Stimulated activated CD4-positive, alpha-beta T cell treated with anti-CD3 and anti-CD28 coated beads, Interleukin-4, amount 100 ng/mL, for 4 hours (primary cell): ENCODE measurements at places on chromosomes 11 and 22.
A peak's percentile ranks its signal among the peaks of the same experiment; 100 is the strongest.

DNA sequence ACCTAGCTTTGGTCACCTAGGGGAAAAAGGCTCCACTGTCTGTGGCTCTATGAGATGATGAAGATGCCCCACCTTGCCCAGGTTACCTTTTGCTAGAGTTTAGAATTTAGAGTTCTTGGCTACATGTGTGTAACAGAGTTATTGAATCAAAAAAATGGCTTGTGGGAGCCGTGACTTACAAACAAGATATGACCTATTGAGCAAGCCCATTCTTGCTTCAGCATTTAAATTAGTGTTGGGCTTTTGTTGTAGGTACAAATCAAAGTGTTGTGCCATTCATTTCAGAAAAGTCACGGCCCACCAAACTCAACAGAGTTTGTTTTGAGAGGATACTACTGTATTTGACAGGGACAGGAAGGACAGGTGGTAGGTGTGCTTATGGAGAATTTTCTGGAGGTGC is 768.8 kb downstream of the NTM start:
- no peak for DNase-seq

DNA sequence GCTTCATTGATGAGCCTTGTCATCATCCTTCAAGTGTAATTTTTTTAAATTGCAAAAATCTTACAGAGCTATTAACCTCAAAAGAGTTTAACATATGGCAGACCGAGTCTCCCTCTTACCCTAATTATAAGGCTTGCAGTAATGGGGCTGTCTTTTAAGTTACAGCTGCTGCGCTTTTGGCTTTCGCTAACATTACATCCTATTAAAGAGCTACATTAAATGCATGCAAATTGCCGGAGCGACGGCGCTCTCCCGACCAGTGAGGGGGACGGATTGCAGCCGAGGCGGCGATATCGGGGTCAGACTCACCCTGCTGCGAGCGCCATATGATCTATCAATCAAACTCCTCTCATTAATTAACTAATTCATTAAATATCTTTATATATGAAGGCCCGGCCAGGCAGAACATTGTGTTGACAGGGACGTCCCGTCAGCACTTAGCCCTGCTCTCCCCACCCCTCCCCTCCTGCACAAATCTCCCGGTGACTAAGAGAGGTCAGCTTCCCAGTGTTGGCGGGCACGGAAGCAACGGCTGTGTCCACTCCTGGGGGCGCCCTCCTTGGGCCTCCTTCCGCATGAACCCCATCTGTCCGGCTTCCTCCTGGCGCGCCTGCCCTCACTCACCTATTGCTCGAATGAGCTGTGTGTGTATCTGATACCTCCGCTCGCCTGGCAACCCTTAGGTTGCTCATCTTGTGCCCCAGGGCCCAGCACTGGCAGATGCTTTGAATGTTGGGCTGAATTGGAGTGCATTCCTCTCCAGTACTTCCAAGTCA is 156.0 kb upstream of the CADM1 start:
- DNase-seq = no peak

DNA sequence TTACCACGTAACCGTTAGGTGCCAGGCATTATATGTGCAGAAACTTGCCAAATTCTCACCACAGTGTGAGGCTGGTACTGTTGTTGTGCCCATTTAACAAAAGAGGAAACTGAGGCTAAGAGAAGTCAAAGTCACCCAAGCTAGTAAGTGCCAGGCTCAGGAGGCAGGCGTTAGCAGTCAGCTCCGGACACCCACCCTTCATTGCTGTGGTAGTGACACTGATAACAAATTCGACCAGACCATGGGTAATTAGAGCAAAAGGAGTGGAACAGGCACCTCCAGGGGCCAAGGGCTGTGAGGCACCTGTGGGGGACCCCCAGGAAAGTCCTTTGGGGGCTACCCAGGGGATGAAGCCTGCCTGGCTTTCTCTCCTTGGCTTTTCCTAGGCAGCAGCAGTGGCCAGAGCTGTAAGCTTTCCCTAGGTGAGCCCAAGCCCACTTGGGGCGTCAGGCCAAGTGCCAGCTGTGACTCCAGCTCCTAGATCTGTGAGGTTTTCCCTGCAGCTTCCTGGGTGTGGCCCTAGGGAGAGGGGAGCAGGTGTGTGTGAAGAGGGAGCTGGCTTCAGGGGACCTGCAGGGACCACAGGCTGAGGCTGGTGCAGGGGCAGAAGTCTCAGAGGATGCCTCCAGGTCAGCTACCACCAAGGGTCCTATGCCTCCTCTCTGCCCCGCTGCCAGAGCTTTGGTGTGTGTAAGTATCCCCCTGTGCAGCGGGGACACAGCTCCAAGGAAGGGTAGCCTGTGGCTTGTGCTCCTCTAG is 19.7 kb upstream of the ALX4 start:
- no peak for DNase-seq

- DNase-seq = no peak
Measured at GRCh38 chr11:112748713-112749543, 212.3 kb upstream of the NCAM1 start.

GRCh38 chr11:62457478-62457877 is 38.6 kb downstream of the SCGB1A1 start:
- DNase-seq = no peak

- peak; percentile 45 for DNase-seq
Measured at GRCh38 chr11:288478-289397, at the start of gene PGGHG. Gene PGGHG (plus strand): TSS chr11:289126. CDS start chr11:289817, 691 bp downstream.

DNA sequence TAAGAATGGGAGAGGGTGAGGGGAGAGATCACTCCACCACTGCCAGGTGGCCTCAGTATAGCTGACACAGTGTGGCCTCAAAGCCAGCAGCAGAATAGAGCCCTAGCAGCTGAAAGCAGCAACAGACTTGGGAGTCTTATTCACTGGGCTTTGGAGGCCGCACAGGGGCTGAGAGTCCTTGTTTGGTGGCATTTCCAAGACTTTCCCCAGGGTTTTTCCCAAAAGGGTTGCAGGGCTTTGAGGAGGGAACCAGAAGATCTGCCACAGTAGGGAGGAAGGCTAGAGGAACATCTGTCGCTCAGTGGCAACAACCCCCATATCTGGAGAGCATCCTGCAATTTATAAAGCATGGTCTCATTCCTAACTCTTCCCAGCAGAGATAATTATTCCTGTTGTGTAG is 35.0 kb upstream of the RCN1 start:
- no peak for DNase-seq

- DNase-seq = no peak
Measured at GRCh38 chr11:117481885-117482284, 154.2 kb downstream of the CEP164 start.

DNA sequence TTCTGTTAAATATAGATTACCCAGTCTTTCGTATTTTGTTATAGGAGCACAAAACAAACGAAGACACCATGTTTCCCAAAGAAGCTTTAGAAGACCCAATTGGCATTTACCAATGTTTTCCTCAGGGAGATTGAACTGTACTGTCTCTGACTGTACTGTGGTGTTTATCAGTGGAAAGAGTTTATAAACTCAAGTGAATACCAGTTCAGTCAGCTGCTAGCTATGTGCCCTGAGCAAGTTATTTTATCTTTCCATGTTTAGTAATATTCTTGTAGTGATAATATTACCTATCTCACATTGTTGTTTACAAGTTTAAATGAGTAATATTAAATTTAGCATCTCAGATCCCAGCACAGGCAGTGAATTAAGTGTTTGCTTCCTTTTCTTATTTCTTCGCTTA is 773.2 kb downstream of the KCNA4 start:
- no peak for DNase-seq

- DNase-seq = no peak
Measured at GRCh38 chr11:94457118-94458029, 36.3 kb downstream of the MRE11 start.
